ENCODE measurements at places on chromosomes 2 and 18.

DNA sequence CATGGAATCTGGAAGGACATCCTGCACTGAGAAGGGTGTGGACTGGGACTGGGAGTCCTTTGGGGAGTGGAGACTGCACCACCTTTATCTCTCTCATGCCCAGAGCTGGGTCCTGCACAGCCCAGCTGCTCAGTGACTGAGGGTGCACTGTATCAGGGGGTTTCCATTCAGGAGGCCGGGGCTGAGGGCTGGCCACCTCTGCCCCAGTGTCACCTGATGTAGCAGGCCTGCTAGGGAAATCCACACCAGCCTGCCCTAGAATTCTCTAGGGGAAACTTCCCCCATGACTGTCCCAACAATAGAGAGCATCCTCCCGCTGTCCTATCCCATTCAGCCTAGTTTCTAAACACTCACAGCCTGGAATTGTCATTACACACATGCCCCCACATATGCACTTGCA, 116.7 kb downstream of the CTIF start:
- no peak for DNase-seq

DNA sequence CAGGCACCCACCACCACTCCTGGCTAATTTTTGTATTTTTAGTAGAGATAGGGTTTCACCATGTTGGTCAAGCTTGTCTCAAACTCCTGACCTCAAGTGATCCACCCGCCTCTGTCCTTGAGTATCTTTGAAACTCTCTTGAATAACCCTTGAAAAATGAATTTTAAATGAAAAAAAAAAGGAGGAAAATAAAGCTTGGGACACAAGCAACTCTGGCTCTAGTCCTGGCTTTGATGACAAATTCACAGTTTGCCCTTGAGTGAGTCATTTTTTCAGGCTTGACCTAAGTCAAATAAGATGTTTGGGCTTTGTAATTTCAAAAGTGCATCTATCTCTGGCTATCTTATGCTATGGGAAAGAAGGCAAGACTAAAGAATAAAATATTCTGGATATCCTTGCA, 79.0 kb upstream of the TRIB2 start:
- DNase-seq, result no peak

- DNase-seq, result no peak
Observed at GRCh38 chr18:75496151-75496550, 68.6 kb upstream of the SMIM21 start.

- DNase-seq, result no peak
Observed at GRCh38 chr2:10575609-10576280, 114.0 kb downstream of the NOL10 start.

DNA sequence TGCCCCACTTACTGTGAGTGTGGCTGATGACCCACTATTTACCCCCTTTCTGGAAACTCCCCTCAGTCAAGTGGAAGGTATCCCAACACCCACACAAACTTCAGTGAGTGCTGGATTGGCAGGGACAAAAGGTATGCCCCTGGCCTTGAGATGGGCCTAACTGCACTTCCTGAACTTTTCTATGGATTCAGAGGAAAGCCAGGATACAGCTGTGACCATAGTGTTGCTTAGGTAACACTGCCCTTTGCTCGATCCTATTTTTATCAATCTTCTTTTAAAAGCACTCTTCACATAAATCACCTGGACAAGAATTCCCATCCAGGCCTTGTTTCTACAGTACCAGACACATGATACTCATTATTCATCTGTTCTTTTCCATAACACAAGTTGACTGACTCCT, 671.5 kb upstream of the SLC8A1 start:
- no peak for DNase-seq

DNA sequence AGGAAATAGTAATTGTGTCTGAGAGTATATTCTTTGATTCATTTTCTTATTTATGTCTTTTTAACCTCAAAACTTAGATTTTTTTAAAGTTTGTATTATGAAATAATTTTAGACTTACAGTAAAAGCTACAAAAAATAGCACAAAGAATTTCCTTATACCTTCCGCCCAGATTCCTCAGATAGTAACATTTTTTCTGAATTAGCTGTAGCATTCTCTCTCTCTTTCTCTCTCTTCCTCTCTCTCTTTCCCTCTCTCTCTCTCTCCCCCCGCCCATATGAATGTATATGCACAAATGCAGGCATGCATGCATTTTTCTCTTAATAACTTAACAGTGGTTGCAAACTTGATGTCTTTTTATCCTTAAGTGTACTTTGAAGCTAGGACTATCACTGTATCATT, 361.1 kb upstream of the NRP2 start:
- DNase-seq, result no peak

- DNase-seq, result no peak
Observed at GRCh38 chr2:241242306-241242705, 53.8 kb downstream of the ANO7 start.

DNA sequence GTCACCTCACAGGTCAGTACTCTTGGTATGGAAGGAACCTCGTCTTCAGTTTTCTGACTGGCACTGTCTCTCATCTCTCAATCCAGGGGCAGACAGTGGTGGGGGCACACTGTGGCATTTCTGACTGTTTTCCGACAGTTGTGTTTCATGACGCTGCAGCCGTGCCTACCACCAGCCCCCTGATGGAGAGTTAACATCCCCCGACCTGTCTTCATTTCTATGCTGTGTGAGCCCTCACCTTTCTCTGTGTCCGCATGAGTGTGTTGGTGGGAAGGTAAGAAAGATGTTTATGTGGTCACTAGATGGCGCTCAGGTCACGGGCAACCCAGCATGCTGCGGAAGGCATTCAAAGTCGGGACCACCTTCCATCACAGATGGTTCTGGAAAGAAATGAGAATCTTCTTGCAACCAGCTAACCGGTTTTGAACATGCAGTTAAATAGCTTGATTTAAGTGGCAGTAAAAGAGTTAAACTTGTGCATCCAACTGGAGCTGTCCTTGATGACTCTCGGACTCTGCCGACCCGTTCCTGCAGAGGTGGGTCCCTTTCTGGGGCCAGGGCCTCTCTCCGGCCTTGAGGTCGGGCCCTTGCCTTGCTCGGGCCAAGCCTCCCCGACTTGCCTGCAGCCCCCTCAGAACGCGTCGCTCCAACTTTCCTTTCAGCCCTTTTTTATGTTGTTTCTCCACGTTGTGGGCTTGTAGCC, 92.4 kb downstream of the DYSF start:
- DNase-seq, result peak; percentile 47

GRCh38 chr2:133666621-133667020, 98.4 kb upstream of the NCKAP5 start:
- no peak for DNase-seq

- peak; percentile 6 for DNase-seq
Observed at GRCh38 chr2:200454927-200455801, 54.7 kb downstream of the KCTD18 start.

- no peak for DNase-seq
Observed at GRCh38 chr2:176999301-176999700, 213.3 kb upstream of the HNRNPA3 start.

GRCh38 chr18:3715231-3716080, 265.5 kb downstream of the TGIF1 start:
- DNase-seq, result no peak

DNA sequence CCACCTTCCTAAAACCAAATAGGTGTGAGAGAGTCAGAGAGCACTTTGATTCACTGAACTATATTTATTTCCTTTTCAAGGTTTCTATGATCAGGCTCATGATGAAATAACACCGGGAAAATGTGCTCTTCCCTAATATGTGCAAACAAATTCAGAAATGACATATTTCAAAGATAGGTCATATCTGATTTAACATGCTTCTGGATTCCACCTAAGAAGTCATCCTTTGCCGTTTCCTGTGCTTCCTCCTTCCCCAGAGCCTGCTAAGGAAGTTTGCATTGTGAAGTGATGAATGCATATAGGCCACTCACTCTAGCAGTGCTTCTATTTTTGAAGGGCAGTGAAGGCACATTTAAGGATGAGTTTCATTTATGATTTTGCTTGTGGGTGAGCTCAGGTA, 327.6 kb downstream of the TDRD15 start:
- no peak for DNase-seq

- no peak for DNase-seq
Observed at GRCh38 chr2:235587202-235587601, 93.4 kb downstream of the AGAP1 start.

DNA sequence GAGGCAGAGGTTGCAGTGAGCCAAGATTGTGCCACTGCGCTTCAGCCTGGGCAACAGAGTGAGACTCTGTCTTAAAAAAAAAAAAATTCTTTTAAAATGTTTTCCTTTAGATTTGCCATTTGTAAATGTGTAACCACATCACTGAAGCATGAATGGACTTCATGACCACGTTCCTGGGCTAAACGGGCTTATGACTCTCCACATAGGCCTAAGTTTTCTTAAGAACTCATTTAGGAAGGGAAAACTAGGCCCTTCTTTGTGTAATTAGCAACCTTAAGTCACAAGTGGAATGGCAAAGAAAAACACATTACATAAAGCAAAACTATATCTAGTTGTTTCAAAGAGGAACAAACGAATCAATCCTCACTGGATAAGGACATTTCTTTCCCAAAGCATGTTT, 99.5 kb downstream of the MEIS1 start:
- no peak for DNase-seq

DNA sequence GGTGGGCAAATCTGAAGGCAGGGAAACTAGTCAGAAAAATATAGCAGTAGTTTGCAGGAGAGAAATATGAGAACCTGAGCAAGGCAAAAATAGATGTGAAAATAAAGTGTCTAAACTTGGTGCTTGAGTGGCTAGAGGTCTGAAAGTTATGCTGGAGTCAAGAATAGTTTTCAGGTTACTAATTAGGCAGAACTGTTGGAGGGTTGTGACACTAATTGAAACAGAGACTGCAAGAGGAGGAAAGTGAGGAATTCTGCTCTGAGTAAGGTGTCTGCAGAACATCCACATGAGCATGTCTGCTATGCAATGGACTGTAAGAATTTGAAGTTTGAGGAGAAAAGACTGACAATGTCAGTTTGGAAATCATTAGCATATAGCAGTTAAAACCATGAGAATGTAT, 444.0 kb upstream of the LRRTM1 start:
- DNase-seq, result no peak

DNA sequence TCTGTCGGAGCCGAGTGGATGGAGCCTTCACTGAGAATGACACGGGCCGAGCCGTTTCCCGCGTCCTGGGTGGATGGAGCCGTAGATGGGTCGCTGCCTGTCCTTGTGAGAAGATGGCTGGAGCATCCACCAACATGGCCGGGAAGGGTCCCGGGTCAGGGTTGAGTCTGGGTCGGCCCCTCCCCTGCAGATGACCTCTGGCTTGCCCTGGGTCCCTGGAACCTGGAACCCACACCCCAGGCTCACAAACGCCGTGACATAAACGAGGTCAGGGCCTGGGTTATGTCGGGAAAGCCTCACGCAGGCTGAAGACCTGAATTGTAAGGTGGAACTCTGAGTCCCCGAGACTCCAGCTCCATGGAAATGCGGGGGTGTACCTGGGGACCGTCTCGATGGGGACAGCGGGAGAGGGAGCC, 94.9 kb downstream of the NFATC1 start:
- DNase-seq, result no peak

DNA sequence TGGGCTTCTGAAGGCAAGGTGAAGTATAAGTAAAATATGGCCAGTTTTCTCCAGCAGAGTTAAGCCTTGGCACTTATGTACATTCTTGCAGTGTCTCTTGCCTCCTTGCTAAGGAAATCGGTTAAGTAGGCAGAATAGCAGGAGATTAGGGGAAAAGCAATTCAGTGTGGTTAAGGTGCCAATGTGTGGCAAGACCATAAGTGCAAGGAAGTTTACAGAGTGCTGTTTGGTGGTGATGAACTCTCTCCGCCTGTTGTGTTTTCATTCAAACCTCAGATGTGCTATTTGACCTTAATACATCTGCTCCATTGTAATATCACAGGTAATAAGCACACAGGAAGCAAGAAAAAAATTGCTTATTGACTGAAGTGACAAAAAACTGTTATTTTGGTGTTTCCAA, 156.1 kb downstream of the MGAT5 start:
- no peak for DNase-seq

DNA sequence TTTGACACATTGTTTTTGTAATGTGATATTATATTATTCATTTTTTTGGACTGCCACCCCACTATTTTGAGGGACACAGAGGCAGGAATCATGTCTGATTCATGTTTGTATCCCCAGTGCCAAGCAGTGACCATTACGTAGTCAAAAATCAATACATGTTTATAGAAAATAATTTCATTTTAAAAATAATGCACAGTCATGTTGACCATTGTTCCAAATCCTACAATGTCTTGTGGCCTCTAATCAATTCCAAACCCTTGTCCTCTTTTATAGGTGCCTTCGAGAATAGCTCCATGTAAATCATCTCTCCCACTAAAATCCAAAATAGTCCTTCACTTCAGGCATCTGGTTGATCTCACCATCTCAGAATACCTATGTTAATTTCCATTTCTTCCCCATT, 454.7 kb downstream of the LRP1B start:
- DNase-seq, result no peak

DNA sequence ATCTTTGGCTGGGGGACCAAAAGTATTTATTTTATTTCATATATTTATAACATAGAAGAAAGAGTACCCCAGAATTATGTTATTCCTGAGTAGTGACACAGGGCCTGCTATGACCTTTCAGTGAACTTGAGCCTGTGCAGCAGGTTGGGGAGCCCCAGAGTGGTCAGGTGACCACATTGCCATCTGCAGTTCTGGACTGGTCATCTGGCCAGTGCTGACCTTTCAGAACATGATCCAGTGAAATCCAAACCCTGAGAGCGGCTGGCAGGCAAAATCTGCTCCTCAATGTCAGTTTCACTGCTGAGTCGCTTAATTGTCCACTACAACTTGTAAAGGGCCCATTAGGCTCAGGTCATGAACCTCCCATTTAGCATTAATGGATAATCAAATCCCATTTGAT, 336.7 kb upstream of the KCNH7 start:
- DNase-seq, result no peak

- DNase-seq, result no peak
Observed at GRCh38 chr2:20456116-20456571, 9.3 kb downstream of the RHOB start.

DNA sequence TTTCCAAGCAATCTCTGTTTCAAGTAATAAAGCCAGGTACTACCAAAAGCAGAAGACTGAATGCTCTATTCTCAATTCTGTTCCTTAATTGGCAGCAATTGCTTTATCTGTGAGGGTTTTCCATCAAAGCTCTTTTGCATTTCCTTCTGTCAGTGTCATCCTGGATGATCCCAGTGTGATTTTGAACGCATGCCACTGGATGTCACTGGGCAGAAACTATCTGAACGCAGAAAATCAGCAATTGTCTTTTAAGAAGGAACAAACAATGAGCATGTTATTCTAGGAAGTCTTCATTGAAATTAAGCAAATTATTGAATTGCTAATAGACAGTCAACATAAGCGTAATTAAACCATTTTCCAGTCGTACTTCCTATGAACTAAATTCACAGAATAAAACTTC, 259.0 kb upstream of the REG3G start:
- DNase-seq, result no peak

DNA sequence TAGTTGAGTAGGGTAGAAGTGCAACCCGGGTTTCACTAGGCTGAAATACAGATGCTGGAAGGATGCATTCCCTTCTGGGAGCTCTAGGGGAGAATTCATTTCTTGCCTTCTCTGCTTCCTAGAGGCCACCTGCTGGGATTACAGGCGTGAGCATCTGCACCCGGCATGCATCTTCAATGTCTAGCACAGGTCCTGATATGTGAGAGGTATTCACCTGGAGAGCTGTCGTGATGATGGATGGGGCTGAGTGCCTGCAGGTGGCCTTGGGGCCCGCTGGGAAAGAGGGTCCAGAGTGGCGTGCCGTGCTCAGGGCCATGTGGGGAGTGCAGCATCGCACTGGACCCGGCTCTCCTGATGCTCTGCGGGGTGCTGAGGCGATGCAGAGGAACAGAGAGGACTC, 6.6 kb upstream of the NTSR2 start:
- DNase-seq, result no peak

All from stimulated activated CD4-positive, alpha-beta T cell treated with anti-CD3 and anti-CD28 coated beads, Interleukin-2, amount 100 ng/mL, for 24 hours (primary cell).